Inflammatory macrophage (primary cell): ENCODE measurements at places on chromosomes 3 and 15.

GRCh38 chr3:62414786-62415185 lies 41.4 kb upstream of the FEZF2 start:
- no peak for DNase-seq

DNA sequence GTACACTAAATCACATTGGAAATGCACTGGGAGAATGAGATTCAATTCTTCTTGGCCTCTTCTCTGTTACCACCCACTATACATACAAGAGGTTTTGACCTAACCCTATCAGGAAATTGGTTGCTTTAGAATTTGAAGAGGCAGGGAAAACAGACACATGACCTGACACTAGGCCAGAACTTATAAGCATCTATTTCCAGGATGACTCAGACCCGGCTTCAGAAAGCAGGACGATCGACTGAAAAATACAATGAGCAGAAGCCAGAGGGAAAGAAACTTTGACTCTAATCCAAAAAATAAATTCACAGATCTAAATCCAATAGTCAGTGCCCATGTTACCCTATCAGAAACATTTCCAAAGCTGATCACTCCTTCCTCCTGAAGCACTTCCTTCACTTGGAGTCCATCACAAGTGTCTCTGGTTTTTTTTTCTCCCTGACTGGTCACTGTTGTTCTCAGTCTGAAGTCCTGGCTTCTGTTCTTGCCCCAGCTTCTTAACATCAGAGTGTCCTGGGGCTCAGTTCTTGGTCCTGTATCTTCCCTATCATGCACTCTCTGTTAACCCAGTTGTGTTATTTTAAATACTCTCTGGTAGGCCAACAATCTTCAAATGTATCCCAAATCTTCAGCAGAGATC lies 133.6 kb downstream of the P2RY1 start:
- no peak for DNase-seq

DNA sequence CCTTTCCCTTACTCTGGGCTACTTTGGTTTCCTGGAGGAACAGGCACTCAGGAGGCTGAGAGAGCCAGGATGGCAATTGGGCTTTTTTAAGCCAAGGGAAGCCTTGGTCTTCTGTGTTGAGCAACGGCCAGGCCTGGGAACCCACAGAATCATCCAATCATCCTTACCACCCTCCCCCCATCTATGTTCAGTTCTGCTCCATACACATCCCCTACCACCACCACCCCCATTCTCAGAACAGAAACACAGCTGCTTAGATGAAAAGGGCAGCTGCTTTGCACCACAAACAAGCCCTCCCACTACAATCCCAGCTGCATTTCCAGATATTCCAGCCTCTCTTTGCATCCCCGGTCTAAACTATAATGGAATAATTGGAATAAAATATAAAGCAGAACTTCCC lies 21.0 kb downstream of the SEMA5B start:
- no peak for DNase-seq

- DNase-seq = no peak
These were observed 432.9 kb upstream of the CFAP20DC start for GRCh38 chr3:59482684-59483083.

DNA sequence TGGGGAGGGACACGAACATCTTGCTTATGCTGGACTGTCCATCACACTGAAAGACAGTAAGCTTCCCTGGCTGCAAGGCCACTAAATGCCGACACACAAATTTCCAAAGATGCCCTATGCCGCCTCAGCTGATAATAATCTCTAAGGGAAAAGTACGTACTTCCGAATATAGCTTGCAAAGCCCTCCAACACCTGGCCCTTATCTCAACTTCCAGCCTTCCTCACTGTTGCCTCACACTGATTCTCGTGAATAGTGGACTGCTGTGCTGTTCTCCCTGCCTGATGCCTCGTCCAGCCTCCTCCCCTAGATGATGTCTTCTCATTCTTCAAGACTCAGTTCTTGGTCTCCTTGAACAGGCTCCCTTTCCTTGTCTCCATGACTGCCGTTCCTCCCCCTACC lies 72.3 kb downstream of the CD47 start:
- DNase-seq = no peak

- DNase-seq = peak; percentile 86
These were observed at the start of gene FAM3D for GRCh38 chr3:58666683-58667082. Gene FAM3D (minus strand): TSS chr3:58666774. CDS start chr3:58655563, 11,211 bp downstream.
